Activated CD4-positive, alpha-beta memory T cell treated with anti-CD3 and anti-CD28 coated beads, Interleukin-2, amount 10 ng/mL, durations not matched to agents 7 days and 5 days (primary cell): ENCODE measurements at places on chromosomes 4 and X. TPM values are rescaled to one million over a fixed set of nuclear protein-coding genes. Genes with fewer than 3 reads are reported as not detected.
A peak's percentile ranks its signal among the peaks of the same experiment; 100 is the strongest.

DNA sequence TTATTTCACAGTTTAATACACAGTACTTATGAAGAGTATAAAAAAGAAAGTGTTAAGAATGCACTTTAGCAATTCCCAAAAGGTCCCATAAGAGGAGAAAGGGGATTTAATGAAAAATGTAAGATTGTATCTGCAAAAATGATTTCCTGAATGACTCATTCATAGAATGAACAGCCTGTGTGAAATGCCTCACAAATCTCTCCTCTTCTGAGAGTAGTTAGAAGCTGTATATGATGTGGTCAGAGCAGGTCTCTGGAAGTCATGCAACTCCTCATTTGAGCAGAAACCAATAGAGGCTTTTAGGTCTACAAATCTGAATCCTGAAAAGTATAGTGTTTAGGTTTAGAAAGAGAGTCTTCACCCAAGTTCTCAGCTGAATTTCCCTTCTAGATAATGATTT is 381.3 kb upstream of the INTU start:
- no peak for DNase-seq

SPANXC gene
- total RNA-seq: not detected

GRCh38 chrX:147894366-147894963 is 17.3 kb upstream of the FMR1 start:
- no peak for DNase-seq

DNA sequence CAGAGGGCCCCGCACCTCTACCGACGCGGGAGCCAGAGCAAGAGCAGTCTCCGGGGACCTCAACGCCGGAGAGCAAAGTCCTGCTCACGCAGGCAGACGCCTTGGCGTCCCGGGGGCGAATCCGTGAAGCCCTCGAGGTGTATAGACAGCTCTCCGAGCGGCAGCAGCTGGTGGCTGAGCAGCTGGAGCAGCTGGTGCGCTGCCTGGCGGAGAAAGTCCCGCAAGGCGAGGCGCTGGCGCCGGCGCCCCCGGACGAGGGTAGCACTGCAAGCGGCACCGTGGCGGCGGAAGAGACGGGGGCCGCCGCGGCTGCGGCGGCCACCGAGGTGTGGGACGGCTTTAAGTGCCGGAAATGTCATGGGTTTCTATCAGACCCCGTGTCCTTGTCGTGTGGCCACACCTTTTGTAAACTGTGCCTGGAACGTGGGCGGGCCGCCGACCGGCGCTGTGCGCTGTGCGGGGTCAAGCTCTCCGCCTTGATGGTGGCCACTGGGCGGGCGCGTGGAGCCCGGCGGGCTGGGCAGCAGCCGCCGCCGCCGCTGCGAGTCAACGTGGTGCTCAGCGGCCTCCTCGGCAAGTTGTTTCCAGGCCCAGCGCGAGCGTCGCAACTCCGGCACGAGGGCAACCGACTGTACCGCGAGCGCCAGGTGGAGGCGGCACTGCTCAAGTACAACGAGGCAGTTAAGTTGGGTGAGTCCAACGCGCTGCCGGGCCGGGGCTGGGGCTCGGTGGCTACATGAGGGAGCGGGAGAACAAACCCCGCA is 672 bp downstream of the LONRF3 start:
- peak; percentile 44 for DNase-seq

CENPVL1 gene
- not detected for total RNA-seq

- DNase-seq: peak; percentile 17
These were observed 9.6 kb upstream of the MTMR1 start for GRCh38 chrX:150683536-150684146.

DNA sequence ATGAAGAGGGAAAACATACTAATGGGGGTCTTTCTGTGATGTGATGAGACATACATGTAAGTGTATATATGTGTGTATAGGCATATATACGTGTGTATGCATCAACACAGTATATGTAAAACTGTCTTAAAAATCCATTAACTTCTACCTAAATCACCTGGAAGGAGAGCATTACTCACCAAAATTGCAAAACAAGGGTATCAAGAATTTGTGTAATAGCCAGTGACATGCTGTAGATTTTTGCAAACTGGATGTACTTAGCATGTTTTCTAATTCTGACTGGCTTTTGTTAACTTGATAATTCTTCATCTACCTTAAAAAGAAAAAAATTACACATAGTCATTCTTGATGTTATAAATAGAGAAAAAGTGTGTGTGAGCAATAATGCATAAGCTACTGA is 104.7 kb downstream of the PRRG1 start:
- DNase-seq: no peak

- no peak for DNase-seq
These were observed 127.5 kb upstream of the GIMD1 start for GRCh38 chr4:106496061-106496460.

DNA sequence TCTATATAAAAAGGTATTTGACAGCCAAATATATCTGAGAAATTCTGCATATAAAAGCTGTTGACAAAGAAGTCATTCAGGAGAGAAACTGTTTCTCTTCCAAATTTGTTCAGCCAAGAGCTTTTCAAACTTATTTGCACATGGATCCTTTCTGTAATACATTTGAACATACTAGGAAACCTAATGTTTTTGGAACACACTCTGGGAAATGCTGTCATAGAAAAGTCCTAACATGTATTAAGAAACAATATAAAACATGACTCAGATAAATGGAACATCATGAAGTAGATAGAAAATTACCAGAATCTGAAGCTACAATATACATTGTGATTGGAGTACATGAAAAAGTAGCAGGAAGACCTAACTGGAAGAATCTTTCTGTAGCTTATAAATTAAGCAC is 781.5 kb upstream of the EPHA5 start:
- no peak for DNase-seq

DNA sequence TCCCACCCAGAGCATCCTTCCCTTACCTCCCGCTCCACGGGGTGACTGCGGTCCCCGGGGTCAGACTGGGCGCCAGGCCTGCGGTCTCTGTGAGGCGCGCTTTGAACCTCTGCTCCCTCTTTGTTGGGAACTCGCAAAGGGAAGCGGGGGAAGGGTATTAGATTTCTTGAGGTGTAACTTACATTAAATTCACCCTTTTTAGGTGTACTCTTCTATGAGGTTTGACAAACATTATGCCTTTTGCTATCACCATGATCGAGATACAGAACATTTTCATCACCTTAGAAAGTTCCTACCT is 569 bp downstream of the DCK start:
- DNase-seq: no peak

FAM149A gene
- total RNA-seq: not detected

GRCh38 chrX:25597551-25597950 is 540.6 kb upstream of the MAGEB18 start:
- DNase-seq: no peak

FREM3 gene
- not detected for total RNA-seq

DNA sequence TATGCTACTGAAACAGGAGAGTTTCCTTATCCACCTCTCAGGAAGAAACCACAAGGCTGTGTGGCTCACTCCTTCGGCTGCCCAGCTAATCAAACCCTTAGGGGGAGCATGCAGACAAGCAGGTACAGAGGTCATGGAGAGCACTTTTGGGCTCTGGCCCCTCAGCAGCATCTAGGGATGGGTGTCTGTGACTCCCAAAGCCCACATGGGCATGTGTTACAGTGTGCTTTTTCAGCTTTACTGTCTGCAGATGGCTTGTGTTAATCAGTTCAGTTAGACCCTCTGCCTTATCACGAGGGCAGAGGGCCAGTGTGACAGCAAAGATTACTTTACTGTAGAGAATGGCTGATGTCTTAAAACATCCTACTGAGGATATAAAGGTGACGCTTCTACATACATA is 447.4 kb downstream of the PCDH10 start:
- no peak for DNase-seq

GPR78 gene
- total RNA-seq: 0.08 TPM

GRCh38 chr4:78481180-78481579 is 70.4 kb upstream of the ANXA3 start:
- DNase-seq: no peak

DNA sequence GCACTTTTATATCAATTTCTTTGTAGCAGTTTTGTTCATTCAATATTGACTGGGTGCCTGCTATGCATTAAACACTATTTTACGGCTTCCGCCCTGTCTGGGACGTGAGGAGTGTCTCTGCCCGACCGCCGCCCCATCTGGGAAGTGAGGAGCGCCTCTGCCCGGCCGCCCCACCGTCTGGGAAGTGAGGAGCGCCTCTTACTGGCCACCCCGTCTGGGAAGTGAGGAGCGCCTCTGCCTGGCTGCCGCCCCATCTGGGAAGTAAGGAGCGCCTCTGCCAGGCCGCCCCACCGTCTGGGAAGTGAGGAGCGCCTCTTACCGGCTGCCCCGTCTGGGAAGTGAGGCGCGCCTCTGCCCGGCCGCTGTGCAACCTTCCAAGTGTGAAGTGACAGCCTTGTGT is 68.1 kb downstream of the RPS3A start:
- DNase-seq: no peak

GAGE12E gene
- not detected for total RNA-seq

DNA sequence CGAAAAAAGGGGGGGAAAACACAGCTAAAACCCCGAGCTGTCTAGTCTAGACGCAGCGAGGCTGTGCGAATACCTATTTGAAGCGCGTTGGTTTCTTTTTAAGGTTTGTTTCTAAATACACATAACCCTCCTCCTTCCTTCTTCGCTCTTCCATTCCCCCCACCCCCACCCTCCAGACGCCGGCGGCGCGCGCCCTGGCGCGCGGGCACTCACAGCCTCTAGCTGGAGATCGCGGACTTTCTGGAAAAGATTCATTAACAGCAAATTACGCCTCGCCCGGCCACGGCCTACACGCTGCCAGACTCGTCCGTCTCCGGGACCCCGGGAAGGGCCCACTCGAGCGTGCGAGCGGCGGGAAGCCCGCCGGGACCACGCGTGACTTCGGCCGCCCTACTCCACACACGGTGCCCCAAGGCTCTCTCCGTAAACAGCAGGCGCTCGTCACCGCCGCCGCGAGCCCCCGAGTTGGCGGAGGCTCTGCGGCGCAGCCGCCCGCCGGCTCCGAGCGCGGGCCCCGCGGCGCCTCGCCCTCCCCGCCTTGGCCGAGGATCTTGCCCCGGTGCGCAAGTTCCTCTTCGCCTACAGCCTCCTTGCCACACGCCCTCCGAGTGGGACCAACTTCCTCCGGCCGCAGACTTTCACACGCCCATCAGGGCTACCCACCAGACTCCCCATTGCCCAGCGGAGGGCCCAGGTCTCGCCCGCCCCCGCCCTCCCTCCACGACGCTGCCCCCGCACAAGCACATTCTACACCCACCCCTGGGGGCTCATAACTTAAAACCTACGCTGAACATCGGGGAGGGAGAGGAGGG is 2.0 kb downstream of the BCOR start:
- DNase-seq: peak; percentile 23

ARHGAP36 gene
- total RNA-seq: not detected

DNA sequence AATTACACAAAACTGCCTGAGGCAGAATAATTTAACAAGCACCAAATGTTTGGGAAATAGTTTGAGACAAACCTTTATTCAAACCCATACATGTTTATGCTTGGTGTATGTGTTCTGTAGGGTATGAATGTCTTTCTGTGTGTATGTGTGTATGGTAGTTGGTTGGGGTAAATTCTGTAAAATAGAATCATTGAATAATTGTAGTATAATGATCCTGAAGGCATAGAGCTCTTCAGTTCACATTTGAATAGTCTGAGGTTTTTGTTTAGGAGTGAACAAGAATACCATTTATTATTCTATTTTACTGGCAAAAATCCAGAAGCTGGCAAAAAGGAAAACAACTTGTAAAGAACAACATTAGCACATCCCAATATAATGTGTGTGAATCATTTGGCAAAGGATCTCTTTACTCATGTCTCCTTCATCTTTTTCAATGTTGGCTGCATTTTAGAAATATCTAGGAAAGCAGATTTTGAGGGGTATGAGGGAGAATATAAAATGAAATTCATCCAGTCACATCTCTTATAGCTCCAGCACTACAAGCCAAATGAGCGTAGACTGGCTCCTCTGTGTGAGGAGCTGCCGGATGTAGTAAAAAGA is 360.0 kb downstream of the CHIC1 start:
- DNase-seq: no peak

DNA sequence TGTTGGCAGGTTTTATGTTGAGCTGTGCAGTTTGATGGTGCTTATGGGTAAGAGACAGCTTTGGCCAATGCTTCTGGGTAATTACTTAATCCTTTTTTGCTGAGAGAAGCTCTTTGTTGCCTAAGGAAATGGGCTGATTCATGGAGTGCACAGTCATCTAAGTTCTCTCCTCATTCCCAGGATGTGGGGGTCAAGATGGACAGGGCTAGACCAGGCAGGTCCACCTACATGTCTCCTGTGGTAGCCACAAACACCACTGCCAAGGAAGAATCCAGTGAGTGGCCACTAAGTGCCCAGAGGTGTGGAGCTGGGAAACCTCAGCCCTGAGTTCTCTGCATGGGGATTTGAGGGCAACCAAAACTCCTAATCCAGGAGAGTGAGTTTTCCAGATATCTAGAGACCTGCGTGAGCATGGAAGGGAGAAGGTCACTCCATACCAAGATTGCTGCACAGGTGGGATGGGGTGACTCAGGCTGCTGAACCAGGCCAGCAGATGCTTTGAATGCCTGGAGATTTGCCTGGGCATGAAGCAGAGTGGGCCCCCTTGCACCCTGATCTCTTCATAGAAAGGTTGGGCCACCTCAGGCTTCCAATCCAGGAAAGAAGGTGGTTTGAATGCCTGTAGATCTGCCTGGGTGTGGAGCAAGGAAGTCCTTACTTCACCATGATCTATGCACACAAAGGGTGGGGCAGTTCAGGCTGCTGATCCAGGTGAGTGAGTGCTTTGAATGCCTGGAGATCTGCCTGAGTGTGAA is 234.8 kb upstream of the GNPDA2 start:
- DNase-seq: no peak

GRCh38 chrX:107470198-107470597 is 20.7 kb downstream of the FRMPD3 start:
- DNase-seq: no peak

- DNase-seq: no peak
These were observed 32.0 kb upstream of the ANXA5 start for GRCh38 chr4:121728798-121729226.

FATE1 gene
- total RNA-seq: not detected

PRR32 gene
- not detected for total RNA-seq

DNA sequence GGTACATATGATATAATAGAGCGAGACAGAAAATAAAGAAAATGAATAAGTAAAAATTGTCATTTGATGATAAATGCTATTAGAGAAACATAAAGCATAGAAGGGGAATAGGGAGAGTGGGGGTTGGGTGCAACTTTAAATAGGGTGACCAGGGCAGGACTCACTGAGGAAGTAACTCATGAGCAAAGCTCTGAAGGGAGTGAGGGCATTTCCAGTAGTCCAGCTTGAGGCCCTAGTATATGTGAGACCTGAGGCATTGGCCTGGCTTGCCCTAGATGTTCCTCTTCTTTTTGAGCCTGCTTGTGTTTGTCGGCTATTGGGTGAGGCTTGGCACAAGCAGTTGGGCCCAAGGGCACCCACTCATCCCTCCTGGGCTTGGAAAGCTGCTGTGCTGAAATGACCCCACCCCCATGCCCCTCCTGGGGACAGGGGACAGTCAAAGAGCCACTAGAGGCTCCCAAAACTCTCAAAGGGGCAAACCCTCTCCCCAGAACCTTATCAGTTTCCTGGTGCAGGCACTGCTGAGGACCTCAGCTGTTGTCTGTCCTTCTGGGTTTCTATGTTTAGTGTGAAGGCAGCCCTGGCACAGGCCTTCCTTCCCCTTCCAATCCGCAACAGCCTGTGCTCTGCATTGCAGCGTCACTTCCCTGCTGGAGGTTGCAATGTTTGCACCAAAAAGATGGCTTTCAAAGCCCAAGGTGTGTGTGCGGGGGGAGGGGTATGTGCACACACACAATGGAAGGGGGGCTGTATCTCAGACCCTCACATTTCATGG is 40.1 kb downstream of the APLN start:
- DNase-seq: no peak

- no peak for DNase-seq
These were observed 167.9 kb downstream of the FBXW7 start for GRCh38 chr4:152368001-152368400.

GRCh38 chr4:159046683-159047082 is 56.2 kb upstream of the RAPGEF2 start:
- DNase-seq: no peak
